ENCODE measurements at places on chromosomes 5 and 9.

DNA sequence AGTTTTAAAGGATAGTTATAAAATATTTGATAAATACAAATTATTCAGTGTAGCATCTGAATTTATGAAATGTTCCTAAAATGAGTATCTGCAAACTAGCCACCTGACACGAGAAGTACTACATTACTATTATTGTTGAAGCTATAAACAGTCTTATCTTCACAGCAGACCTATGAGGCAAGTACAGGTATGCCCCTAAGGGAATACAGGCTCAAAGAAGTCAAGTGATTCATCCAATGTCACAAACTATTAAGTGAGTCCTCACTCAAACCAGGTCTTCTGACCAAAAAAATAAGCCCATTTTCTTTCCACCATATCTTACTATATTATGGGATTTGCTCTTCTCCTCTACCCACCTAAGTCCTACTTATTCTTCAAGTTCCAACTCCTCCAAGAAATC lies 28.7 kb downstream of the STRBP start:
- DNase-seq: no peak

GRCh38 chr9:98997604-98998003 lies 53.9 kb downstream of the COL15A1 start:
- no peak for DNase-seq

- no peak for DNase-seq
These were observed 194.2 kb downstream of the ERCC6L2 start for GRCh38 chr9:96069629-96070220.

DNA sequence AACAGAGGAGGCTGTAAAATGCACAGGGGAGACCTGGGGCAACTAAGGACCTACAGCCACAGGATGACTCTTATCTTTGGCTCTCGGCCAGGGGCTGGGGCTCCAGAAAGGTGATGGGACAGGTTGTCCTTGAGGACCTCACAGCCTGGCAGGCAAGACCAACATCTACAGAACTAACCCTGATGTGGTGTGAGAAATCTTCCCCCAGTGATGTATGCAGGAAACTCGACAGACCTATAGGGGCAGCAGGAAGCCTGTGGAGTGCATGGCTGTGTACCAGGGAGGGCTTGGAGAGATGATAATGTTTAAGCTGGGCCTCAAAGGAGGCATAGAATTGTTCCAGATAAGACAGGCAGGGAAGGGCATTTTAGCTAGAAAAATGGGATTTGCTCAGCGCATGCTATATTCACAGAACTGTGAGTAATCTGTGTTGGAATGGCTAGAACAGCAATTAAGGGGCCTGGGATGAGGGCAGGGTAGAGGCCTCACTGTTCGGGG lies 68.5 kb upstream of the SLC25A51 start:
- peak; percentile 5 for DNase-seq

- no peak for DNase-seq
These were observed 162.1 kb downstream of the ELAVL2 start for GRCh38 chr9:23663946-23664345.

GRCh38 chr5:166354332-166354731 lies 1937.1 kb upstream of the WWC1 start:
- DNase-seq: no peak

DNA sequence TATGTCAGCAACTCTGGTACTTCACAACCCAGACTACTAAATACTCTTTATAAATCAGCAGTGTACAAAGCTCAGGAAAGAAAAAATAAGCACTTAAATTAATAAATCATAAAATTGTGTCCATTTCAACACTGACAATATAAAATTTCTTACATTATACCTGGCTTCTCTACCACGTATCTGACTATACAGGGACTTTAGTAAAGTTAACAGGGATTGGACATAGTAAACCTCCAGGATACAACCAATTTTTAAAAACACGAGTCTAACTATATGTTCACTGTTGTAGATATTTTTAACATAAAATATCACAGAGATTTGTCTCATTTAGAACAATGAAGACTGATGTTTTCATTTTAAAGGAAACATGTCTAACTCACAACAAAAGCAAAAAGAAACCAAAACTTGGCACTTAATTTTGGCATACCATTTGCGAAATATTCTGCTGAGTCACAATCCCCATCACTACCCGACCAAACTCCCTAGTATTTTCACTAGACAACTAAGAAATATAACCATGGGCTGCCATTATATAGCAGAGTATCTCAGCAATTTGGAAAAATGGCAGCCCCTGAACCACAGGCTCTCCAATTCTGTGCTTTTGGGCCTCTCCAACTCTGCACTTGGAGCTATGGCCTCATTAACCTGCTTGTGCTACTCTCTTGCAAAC lies 14.4 kb downstream of the FAM169A start:
- DNase-seq: no peak

- DNase-seq: peak; percentile 64
These were observed 2.0 kb downstream of the S100Z start for GRCh38 chr5:76851728-76852369.

DNA sequence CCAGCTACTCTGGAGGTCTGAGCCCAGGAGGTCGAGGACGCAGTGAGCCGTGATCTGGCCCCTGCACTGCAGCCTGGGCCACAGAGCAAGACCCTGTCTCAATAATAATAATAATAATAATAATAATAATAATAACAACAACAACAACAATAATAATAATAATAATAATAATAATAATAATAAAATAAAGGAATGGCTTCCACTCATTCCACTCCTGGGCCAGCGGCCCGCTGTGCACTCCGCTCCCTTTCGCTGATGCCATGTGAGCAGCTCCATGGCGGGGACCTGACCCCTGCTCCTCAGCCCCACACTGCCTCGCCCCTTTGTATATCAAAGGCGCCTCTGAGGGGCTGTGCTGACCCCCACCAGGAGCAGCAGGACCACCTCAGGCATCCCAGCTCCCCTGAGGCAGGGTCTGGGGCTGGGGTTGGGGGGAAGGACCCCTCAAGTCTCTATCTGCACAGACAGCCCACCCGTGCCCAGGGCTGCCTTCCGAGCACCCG lies 20.0 kb downstream of the GBGT1 start:
- no peak for DNase-seq

DNA sequence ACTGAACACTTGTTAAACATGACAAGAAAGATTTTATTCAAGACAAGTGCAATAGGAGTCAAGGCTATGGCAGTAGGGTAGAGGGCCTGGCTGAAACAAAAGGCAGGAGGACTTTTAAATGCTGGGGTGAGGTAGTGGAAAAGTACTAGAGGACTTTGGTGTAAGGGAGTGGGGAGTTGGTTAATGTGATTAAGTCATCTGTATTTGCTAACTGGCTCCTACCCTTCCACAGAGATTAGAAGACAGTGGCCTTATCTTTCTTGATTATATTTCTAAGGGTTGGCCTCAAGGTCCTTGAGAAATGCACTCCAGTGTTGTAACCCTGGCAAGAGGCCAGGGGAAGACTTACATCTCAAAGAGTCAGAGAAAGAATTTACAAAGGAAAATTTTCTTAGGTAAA lies 160.2 kb upstream of the FTMT start:
- DNase-seq: no peak

- DNase-seq: no peak
These were observed 138.5 kb downstream of the SLIT3 start for GRCh38 chr5:169162407-169162806.

DNA sequence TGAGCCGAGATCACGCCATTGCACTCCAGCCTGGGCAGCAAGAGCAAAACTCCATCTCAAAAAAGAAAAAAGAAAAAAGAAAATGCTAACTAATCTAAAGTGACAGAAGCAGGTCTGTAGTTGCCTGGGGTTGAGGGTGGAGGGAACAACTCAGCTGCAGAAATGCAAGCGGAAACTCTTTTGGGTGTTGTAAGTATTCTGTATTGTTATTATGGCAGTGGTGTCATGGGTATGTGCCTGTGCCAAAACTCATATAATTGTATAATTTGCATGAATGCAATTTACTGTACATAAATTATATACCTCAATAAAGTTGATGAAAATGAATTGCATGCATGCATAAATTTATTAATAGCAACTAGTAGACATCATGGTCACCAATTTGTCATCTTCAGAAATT lies 23.0 kb upstream of the RPS23 start:
- DNase-seq: no peak

- DNase-seq: no peak
These were observed 182.8 kb upstream of the SLC27A6 start for GRCh38 chr5:128782446-128782845.

DNA sequence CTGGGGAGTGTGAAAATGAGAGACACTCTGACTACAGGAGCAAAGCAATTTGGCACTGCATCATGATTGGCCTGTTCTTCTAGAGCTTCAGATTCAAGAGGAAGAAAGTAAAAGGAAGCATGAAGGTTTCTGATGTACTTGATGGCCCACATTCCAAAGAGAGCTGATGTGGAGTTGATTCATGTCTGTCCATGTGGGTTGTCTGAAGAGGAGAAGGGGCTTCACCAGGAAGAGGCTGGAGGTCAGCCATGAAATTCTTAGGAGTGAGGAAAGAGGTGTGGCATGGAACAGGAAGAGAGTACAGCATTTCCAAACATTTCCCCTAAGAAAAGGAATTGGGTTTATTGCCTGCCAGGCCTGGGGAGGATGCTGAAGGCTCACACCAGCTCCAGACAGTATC lies 70.7 kb downstream of the PTCD2 start:
- no peak for DNase-seq

GRCh38 chr5:40238066-40238745 lies 441.5 kb upstream of the PTGER4 start:
- DNase-seq: no peak

GRCh38 chr5:102691434-102691833 lies 63.7 kb upstream of the PAM start:
- DNase-seq: no peak

- peak; percentile 33 for DNase-seq
These were observed 55.9 kb downstream of the SECISBP2 start for GRCh38 chr9:89374176-89374575.

GRCh38 chr5:140565780-140566095 lies 1.1 kb downstream of the SLC35A4 start:
- no peak for DNase-seq

GRCh38 chr5:95697781-95698681 lies 15.2 kb upstream of the SPATA9 start:
- DNase-seq: no peak

GRCh38 chr9:120443489-120443888 lies 136.5 kb downstream of the CDK5RAP2 start:
- no peak for DNase-seq

GRCh38 chr9:133488686-133489252 lies 9.9 kb upstream of the SLC2A6 start:
- DNase-seq: no peak

DNA sequence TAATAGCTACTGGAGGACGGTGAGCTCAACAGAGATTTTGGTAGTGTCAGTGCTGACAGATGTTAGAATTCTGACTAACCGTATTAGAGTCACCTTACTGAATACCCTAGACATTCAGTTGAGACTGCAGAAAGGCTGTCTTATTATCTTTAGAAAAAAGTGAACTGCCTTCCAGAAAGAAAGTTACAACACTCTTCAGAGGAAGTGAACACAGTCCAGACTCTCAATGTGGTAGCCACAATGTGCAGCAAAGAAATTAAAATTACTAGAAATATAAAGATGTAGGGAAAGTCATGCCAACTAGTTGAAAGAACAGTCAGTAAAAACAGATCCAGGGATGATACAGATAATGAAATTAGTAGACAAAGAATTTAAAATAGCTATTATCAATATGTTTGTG lies 47.1 kb upstream of the COL15A1 start:
- peak; percentile 7 for DNase-seq

DNA sequence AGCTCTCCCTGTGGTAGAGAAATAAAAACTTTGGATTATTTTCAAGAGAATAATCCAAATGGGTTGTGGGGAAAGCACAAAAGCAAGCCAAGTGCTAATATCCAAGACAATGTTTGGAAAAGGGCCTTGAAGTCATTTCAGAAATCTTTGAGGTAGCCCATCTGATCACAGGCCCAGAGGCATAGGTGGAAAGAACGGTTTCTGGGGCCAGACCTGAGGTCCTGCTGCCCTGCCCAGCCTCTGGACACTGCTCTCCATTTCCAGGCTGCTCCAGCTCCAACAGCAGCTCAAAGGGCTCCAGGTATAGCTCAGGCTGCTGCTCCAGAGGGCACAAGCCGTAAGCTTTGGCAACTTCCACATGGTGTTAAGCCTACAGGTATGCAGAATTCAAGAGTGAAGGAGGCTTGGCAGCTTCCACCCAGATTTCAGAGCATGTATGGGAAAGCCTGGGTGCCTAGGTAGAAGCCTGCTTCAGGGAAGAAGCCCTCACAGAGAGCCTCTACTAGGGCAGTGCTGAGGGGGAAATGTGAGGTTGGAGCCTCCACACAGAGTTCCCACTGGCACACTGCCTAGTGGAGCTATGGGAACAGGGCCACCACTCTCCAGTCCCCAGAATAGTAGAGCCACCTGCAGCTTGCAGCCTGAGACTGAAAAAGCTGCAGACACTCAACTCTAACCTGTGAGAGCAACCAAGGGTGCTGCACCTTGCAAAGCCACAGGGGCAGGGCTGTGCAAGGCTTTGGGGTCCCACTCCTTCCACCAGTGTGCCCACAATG lies 133.1 kb downstream of the PIK3R1 start:
- DNase-seq: no peak

GRCh38 chr5:159098603-159099436 lies 896 bp downstream of the EBF1 start:
- DNase-seq: peak; percentile 47

GRCh38 chr9:3028535-3028934 lies 184.6 kb upstream of the PUM3 start:
- DNase-seq: no peak

DNA sequence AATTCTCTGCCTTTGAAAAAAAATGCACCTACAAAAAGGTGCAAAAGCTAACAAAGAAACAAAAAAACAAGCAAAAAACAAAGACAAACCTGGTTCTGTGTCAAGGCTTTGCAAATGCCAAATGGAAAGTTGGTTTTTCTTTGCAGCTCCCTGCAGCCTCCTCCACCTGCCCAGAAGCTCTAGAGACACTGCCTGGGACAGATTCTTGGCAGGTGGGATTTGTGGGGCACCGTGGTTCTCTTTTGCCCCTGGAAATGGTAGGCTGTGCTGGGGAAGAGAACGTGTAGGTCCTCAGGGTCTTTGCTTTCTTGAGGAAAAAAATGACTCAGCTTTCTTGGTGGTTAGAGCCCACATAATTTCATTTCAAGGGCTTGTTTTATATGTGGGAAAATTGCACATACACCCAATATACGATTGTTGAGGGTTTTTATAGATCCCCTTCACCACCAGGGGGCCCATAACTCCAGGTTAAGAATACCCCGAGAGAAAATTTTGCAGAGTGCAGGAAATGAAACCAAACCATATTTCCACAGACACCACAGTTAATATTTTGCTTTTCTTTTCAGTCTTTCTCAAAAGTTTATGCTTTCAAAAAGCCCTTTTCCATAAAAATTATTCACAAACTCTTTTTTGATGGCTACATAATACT lies 58.7 kb downstream of the NXNL2 start:
- DNase-seq: peak; percentile 62

- peak; percentile 47 for DNase-seq
These were observed 286.4 kb upstream of the CDH12 start for GRCh38 chr5:23139338-23140171.

GRCh38 chr5:68644971-68645370 lies 429.4 kb downstream of the PIK3R1 start:
- DNase-seq: no peak

- DNase-seq: no peak
These were observed 15.7 kb downstream of the PHF2 start for GRCh38 chr9:93592008-93592642.

GRCh38 chr9:79768194-79768593 lies 196.4 kb downstream of the TLE4 start:
- no peak for DNase-seq

Measured in Kasumi-1 (cell line).